ENCODE measurements at places on chromosomes 11 and 22.

- peak; percentile 84 for DNase-seq
Measured at GRCh38 chr22:44975427-44976262, 34.2 kb downstream of the PHF21B start.

GRCh38 chr11:1546077-1546535 is 26.0 kb downstream of the DUSP8 start:
- no peak for DNase-seq

GRCh38 chr11:102006835-102007566 is 40.2 kb upstream of the CFAP300 start:
- DNase-seq = no peak

DNA sequence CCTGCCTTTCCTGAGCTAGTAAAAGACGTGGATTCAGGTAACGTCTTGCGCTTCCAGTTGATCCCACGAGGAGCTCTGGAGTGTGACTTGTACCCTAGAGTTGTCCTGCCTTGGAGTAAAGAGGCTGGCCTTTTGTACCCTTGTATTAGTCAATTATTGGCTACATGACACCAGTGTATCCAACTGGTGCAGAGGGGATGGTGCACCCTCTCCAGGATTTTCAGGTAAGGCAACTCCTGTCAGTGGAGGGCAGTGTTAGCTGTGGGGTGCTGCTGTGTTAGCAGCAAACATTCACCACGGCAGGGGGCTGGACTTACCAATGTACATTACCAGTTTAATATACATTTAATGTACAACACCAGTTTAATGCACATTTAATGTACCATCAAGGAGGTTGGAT is 233.5 kb downstream of the MIAT start:
- DNase-seq = no peak

Data from activated CD4-positive, alpha-beta T cell treated with anti-CD3 and anti-CD28 coated beads, Interleukin-2, amount 50 U/mL, for 48 hours (primary cell).